Adrenal gland (tissue), 19 donors: ENCODE measurements at places on chromosomes 16 and 17.
A peak's percentile ranks its signal among the peaks of the same experiment; 100 is the strongest.

DNA sequence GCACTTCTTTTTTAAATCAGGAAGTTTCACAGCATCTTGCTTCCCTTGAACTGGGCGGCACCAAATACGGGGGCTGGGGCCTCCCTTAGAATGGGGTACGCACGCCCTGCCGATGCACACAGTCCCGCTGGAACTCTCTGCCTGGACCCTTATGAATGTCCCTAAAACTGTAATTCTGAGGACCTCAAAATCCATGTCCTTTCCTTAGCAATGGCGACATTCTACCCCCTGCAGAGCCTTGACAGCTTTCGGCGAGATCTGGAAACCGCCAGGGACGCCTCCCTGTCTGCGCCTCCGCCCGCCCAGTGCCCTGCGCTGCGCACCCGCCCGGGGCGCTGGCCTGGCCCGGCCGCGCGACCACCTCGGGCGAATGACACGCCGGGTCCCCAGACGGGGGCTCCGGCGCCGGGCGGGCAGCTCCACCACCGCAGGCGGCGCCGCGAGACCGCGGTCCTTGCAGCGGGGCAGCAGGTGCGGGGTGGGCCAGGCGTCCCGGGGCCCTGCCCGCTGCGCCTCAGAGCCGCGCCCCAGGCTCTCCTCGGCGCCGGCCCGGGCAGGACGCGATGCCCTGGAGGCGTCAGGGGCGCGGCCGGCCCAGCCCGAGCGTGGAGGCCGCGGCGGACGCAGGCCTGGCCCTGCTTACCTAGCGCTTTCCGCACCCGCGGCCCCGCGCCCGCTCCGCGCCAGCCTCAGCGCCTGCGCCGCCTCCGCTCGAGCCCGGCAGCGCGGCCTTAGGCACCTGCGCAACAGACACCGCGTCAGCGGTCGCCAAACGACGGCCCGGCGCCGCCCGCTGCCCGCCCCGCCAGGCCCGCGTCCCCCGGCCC, 548 bp downstream of the HAGH start:
- H3K4me1 ChIP-seq: peaks cover 40% of the 10 kb centered on the region
- H3K27ac ChIP-seq: peak overlapping the region; percentile 98
- H3K36me3 ChIP-seq: peaks cover 16% of the 10 kb centered on the region
- DNase-seq: no peak
- H3K4me3 ChIP-seq: peak overlapping the region; percentile 59
- no peaks in the 10 kb centered on the region for H3K27me3 ChIP-seq

GRCh38 chr17:6305613-6306360, 129.1 kb downstream of the AIPL1 start:
- H3K27me3 ChIP-seq: no peaks in the 10 kb centered on the region
- no peak for DNase-seq
- H3K4me3 ChIP-seq: no peak overlapping the region
- no peak overlapping the region for H3K27ac ChIP-seq
- H3K36me3 ChIP-seq: no peaks in the 10 kb centered on the region

DNA sequence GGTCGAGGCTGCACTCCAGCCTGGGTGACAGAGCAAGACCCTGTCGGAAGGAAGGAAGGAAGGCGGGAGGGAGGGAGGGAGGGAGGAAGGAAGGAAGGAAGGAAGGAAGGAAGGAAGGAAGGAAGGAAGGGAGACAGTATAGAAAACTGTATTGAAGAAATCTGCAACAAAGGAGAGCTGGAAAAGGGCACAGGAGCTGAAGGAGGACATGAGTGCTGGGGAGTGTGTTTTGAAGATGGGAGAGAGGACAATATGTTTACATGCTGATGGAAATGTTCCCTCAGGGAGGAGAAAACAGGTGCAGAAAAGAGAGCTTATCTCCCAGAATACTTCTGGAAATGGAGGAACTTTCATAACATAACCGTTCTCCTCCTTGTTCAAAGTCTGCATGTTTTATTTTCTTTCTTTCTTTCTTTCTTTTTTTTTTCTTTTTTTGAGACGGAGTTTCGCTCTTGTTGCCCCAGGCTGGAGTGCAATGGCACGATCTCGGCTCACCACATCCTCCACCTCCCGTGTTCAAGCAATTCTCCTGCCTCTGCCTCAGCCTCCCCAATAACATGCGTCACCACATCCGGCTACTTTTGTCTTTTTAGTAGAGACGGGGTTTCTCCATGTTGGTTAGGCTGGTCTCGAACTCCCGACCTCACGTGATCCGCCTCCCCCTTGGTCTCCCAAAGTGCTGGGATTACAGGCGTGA, 2.7 kb upstream of the HAP1 start:
- H3K4me3 ChIP-seq: no peak overlapping the region
- H3K36me3 ChIP-seq: no peaks in the 10 kb centered on the region
- H3K4me1 ChIP-seq: peaks cover 5% of the 10 kb centered on the region
- DNase-seq: no peak

GRCh38 chr17:56676810-56677209, 83.3 kb downstream of the NOG start:
- H3K27me3 ChIP-seq: peaks cover 41% of the 10 kb centered on the region
- no peaks in the 10 kb centered on the region for H3K4me1 ChIP-seq
- DNase-seq: no peak
- H3K4me3 ChIP-seq: no peak overlapping the region
- no peaks in the 10 kb centered on the region for H3K36me3 ChIP-seq
